WTC11 (cell line): ENCODE measurements at places on chromosomes 11 and 22. TPM values are rescaled to one million over a fixed set of nuclear protein-coding genes. Genes with fewer than 3 reads are reported as not detected.

The DEFB131B gene
- not detected in 3 replicates for total RNA-seq

The GLYAT gene
- total RNA-seq: 0.32 TPM in 1 of 3 replicates, not detected in the others

The OR10A2 gene
- not detected in 3 replicates for total RNA-seq

- H3K4me1 ChIP-seq: peaks cover 69% of the 10 kb centered on the region
- peak overlapping the region; percentile 36; the same call in 1 of the 2 replicates for H3K27ac ChIP-seq
- no peak overlapping the region for H3K4me3 ChIP-seq
- no peak for DNase-seq
- H3K27me3 ChIP-seq: peaks cover 4% of the 10 kb centered on the region; the same call in 1 of the 2 replicates
Measured at GRCh38 chr11:27394781-27395228, 31.8 kb upstream of the CCDC34 start.
